ENCODE measurements at places on chromosomes 7 and 10.

- no peak for DNase-seq
Measured at GRCh38 chr7:2663121-2663886, 24.7 kb upstream of the AMZ1 start.

DNA sequence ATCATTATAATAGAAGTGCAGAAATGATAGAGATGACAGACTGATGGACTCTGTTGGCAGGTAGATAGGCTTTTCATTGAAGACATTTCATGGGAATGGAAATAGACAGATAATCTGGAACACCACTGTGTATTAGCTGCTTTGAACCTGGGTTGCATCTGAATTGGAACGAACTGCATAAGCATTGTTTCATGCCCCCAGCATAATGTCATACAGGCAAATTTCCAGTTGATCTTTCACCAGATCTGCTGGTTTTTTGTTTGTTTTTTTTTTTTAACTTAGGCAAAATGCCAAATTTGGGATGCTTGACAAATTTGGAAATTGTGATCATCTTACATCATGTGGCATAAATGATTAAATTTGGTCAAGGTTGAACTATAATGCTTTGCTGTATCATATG, 172.1 kb upstream of the AOAH start:
- no peak for DNase-seq

DNA sequence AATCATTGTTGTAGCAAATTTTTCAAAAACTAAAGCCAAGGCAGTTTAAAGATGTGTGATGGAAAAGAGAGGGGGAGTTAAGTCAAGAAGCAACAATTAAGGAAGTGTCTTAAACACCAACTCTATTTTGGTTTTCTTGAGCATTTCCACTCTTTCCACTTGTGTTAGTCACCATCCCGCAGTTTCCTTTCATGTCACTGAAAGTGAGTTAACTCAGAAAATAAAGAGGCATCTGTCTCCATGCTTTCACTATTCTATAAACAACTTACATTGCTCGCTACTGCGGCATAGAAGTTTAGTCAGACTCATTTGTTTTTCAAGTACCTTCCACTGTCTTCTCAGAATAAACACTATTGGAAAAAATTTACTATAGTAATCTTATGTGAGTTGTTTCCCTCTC, 284.9 kb upstream of the SEMA3D start:
- DNase-seq, result no peak

DNA sequence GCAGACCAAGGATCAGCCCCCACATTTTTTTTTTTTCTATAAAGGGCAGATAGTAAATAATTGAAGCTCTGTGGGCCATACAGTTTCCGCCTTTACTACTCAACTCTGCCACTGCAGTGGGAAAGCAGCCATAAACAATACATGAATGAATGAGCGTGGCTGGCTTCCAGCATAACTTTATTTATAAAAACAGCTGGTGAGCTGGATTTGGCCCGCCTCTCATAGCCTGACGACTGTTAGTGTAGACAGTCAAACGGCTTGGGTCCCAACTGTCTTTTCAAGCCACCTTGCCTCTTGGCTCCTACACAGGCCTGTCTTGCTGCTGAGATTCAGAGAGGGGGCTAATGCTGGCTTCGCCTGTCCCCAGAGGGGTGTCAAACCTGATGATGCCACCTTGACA, 169.8 kb upstream of the GPR26 start:
- DNase-seq, result no peak

DNA sequence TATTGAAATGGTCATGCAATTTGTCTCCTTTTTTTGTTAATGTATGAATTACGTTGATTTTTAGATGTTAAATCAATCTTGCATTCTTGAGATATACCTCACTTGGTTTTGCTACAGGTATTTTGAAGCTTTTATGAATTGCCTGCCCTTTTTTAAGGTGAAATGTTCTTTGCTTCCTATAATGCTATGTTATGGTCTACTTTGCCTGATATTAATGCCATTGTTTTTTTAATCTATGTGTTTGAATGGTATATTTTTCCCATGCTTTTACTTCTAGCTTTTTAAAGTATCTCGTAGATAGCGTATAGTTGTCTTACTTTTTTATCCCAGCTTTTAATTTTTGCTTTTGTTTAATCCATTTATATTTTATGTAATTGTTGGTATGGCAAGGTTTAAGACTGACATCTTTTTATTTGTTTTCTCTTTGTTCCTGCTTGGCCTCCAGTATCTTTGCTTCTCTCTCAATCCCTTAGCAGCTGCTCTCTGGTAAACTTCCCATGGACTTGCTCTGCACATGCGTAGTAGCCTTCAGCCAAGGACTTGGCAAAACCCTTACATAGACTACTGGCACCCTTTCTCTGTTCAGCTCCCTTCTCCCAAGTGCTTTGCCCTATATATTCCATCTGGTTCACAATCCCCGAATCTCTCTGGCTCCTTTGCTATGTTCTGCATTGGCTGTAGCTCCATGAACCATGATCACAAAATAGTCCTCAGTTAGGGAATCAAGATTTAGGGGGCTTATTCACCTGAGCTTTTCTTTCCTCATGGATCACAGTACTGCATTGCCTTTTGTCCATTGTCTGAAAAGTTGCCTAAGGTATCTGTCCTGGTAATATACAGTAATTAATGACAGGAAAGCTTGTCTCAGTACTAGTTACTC, 8.4 kb downstream of the TRIM24 start:
- DNase-seq, result no peak

DNA sequence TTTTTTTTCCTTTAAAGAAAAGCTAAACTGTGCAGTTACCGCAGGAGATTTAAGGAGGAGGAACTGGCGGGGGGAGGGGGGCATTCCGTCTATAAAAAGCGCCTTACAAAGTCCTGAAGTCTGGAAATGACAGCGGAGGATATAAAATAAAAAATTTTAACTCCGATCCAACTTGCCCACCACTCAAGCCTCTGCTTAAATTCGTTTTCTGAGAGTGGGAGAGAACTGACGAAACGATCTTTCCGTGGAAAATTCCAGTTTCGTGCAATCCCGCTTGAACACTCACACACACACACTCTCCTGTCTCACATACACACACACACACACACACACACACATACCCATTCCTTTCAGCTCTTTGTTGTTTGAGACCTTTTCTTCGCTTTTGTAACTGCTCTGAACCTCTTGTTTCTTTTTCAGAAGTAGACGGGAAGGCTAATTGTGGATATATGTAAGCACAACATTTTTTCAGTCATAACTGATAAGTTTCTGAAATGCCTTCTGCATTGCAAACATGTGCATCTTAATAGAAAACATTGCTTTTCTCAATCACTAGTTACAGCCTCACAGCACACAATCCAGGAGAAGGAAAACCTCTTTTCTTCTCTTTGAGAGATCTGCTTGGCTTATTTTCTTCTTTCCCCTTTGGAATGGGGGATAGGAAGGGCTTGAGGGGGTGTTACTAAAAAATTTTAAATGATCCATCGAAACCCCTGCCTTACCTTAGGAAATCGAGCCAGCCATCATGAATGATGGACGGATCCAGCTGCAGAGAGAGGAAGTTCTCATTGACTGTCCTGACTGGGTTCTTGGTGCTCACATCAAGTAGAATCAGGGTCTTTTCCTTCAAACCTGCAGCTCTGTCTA, 628 bp downstream of the HPSE2 start:
- peak; percentile 30 for DNase-seq

DNA sequence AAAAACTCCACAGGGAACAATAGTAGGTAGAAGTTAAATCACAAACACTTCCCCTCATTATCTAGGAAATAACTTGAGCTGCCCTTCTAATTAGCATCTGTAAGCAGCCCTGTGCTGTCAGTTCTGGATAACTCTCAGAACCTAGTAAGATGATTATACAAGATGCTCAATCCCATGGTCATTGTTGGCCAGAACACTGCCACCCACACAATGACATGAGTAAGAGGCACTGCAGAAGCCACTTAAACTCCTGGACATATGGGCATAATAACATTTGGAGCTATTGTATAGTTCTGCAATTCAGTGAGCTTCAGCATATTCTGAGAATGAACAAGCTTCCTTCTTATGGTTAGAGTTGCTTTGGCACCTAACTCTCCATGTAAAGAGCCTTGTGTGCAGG, 153.8 kb downstream of the PLPP4 start:
- DNase-seq, result no peak

- DNase-seq, result no peak
Measured at GRCh38 chr10:82925547-82925946, 1050.6 kb downstream of the NRG3 start.

- no peak for DNase-seq
Measured at GRCh38 chr7:157595086-157595855, 258.5 kb downstream of the DNAJB6 start.

GRCh38 chr7:134024739-134025138, 102.4 kb upstream of the LRGUK start:
- DNase-seq, result no peak

DNA sequence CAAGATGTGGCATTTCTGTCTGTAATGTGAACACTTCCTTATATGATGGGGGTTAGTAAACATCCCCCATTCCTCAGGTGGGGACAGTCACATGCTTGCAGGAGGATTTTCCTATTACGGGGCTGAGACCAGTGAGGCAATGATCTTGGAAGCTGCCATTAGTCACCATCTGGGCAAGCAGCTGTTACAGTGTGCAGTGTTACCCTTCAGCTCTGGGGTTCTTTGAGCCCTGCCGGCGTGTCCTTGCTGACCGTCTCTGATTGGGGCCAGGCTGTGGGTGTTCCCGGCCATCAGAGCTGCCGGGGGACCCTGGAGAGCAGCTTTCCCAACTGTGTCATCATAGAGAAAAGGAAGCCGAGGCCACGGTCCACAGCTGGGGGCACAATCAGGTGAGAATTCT, 126.8 kb upstream of the FAM20C start:
- DNase-seq, result no peak

GRCh38 chr7:120856621-120857352, 1.2 kb downstream of the TSPAN12 start:
- peak; percentile 92 for DNase-seq

GRCh38 chr7:17934094-17934493, 6.2 kb downstream of the SNX13 start:
- no peak for DNase-seq

GRCh38 chr7:116089293-116089692, 58.7 kb upstream of the TFEC start:
- DNase-seq, result no peak

GRCh38 chr10:24900888-24901685, 51.3 kb downstream of the PRTFDC1 start:
- DNase-seq, result no peak

DNA sequence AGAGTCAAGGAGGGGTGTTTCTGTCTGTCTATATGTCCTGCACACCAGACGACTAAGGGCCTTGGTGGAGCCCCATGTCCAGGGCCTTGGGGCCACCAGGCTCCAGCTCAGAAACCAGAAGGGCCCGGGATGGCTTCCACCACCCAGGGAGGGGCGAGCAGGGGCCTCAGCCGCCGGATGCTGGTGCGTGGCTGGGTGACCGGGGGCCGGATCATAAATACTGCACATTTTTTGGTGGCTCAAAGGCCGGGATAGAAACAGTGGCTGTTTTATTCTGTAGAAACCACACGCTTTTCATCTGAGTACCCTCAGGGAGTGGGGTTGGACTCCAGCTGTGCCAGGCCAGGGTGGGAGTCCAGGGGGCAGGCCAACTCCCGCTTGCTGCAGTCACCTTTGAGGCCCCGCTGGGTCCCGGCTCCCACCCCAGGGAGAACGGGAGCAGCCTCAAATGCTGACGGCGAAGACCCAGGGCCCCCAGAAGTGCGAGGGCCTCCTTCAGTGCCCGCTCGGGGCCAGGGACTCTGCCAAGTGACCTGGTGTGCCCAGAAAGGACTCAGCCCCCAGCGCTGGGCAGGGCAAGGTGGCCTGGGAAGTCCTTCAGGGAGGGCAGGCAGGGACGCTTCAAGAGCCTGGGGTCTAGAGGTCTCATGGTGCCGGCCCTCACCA, 28.2 kb downstream of the PDGFA start:
- DNase-seq, result no peak

DNA sequence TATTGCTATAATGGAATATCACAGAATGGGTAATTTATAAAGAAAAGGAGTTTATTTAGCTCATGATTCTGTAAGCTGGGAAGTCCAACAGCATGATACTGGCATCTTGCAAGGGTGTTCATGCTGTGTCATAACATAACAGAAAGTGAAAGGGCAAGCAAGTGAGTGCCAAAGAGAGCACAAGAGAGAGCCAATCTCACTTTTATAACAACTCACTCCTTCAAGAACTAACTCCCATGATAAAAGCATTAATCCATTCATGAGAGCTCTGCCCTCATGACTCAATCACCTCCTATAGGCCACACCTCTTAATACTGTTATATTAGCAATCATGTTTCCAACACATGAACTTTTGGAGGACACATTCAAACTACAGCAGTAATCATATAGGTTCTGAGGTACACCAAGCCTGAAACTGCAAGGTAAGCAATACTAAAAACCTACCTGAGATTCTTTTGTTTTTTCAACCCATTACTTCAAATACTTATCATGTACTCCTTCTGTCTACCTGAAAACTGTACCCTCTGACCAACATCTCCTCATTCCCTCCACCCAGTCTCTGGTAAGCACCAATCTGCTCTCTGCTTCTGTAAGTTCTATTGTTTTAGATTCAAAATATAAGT, 219.7 kb downstream of the MTERF1 start:
- DNase-seq, result no peak

- no peak for DNase-seq
Measured at GRCh38 chr10:130772056-130772455, 539.5 kb downstream of the TCERG1L start.

DNA sequence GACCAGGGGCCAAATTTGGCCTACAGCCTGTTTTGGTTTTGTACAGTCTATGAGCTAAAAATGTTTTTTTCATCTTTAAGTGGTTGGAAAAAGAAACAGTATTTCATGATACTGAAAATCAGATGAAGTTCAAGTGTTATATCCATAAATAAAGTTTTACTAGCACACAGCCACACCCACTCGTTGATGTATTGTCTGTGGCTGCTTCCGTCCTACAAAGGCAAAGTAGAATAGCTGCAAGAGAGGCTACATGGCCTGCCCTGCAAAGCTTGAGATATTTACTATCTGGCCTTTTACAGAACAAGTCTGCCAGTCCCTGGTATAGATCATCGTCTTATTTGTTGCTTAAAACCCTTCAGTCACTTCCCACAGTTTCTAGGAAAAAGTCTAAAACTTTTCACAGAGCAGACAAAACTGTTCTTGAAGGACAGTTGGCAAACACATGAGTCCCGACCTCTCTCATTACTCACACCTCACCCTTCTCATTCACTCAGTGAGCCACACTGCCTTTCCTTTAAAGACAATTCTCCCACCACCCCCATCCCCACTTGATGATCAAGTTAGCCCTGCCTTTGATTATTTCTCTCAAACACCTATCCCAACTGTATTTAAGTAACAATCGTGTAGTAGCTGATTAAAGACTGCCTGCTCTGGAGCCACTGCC, 9.9 kb downstream of the RHEB start:
- DNase-seq, result no peak
